ENCODE measurements at places on chromosomes 2 and 18. TPM values are rescaled to one million over a fixed set of nuclear protein-coding genes. Genes with fewer than 3 reads are reported as not detected.

MMADHC gene
- 132 TPM for total RNA-seq

TTC31 gene
- 21.9 TPM for total RNA-seq

BMP10 gene
- total RNA-seq, result not detected

ST8SIA5 gene
- not detected for total RNA-seq

KLHL29 gene
- 1.2 TPM for total RNA-seq

DHRS9 gene
- not detected for total RNA-seq

All from activated CD8-positive, alpha-beta T cell treated with anti-CD3 and anti-CD28 coated beads for 36 hours (primary cell).